ENCODE measurements at places on chromosomes 13 and 19.

DNA sequence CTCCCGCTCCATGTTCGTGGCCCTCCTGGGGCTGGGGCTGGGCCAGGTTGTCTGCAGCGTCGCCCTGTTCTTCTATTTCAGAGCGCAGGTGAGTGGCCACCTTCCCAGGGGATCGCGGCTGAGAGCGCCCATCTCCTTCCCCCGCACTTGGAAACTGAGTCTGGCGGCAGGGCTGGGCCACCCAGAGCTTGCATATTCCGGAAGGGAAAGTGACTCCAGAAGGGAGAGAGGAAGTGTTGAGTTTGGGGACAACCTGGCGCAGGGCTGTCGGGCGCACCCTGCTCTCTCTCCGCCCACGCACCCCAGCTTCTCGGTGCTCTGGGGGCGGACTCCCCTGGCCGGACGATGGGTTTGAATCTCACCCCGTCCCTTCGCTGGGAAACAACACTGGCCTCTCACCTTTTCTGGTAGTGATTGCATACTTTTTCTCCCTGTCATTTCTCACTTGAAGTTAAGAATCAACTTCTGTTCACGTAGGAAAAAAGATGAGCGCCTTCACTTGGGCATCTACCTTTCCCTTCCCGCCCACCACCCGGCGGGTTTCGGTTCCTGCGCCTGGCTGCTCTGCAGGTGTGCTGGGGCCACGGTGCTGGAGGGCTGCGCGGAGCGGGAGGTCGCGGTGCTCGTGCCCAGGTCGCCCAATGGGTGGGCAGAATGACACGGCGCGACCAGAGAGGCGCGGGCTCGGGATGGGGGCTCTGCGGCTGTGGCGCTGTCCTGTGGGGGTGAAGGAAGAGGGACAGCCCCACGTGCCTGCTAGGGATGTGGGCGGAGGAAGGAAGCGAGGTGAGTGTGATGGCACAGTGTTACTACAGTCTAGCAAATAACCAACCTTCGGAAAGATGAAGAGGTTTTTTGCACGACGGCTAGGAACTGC lies 721 bp downstream of the TNFSF11 start:
- no peak for DNase-seq

GRCh38 chr13:111322916-111323331 lies 2.5 kb downstream of the TEX29 start:
- peak; percentile 74 for DNase-seq

- DNase-seq, result no peak
Observed at GRCh38 chr13:27789495-27790303, 2.6 kb upstream of the GSX1 start.

DNA sequence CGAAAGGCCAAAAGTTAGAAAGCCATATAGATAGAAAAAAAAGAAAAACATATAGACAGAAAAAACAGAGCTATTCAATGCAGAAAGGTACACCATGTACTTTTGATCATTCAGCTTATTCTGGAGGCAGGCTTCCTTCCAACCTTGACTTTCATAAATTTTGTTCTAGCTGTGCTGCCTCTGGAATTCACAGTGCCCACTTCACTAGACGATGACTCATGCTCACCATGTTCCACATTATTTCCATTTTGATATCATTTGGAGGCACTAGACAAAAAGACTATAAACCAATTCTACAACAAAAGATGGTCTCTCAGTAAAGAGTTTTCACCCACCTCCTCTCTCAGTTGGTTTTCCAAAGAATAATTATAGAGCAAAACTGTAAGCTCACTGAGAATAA lies 229.0 kb upstream of the IPO5 start:
- DNase-seq, result no peak

- no peak for DNase-seq
Observed at GRCh38 chr19:18849838-18850400, 18.2 kb downstream of the UPF1 start.

- DNase-seq, result no peak
Observed at GRCh38 chr19:916645-917322, 349 bp upstream of the KISS1R start.

DNA sequence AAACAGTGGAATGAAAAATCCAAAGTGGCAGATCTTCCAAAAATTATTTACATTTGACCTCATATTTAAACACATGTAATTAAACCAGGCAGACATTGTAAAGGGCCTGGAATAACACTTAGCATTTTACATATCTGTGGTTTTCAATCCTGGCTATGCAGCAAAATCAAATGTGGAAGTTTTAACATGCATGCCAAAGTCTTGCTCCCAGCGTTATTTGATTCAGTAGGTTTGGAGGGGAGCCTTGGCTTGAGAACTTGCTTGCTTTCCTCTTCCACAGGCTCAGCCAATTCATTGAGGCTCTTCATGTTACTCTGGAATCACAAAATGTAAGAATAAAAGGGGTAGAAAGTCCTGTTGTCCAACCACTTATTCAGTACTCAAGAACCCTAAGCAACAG lies 42.5 kb upstream of the INTS6 start:
- DNase-seq, result no peak

DNA sequence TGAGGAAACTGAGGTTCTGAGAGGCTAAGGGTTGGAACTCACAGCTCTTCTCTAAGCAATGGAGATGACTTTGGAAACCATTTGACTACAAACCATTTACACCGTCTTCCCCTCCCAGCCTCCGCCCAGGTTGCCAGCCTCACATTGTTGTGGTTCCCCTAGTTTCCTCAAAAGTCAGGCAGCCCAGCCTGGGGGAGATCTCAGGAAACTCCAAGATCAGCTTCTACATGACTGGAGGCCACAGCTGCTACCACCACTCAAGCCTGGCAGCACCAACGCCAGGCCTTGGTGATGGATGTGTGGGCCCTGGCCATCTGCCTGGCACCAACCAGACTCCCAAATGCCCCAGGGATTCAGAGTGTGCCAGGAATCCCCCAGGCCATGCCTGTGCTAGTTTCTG lies 207.9 kb downstream of the TSHZ3 start:
- DNase-seq, result peak; percentile 51

DNA sequence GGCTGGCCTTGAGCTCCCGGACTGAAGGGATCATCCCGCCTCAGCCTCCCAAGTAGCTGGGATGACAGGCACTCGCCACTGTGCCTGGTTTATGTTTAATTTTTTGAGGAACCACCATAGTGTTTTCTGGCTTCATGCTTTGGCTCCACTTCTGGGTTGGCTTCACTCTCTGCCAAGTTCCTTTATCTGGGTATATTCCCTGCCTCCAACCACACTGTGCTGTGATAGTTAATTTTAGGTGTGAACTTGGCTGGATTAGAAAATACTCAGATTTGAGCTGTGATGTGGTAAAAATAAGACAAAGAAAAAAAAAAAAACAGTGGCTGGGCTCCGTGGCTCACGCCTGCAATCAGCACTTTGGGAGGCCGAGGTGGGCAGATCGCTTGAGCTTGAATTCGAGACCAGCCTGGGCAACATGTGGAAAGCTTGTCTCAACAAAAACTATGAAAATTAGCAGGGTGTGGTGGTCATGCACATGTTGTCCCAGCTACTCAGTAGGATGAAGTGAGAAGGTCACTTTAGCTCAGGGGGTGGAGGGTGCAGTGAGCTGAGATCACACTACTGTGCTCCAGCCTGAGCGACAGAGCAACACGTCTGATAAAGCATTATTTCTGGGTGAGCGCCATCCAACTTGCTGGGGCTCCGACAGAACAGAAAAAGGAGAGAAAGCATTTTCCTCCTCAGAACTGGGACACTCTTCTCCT lies 7.5 kb upstream of the ILF3 start:
- no peak for DNase-seq

- no peak for DNase-seq
Observed at GRCh38 chr19:30854661-30855060, 482.5 kb downstream of the ZNF536 start.

- DNase-seq, result no peak
Observed at GRCh38 chr13:109146393-109146792, 517.0 kb downstream of the MYO16 start.

GRCh38 chr13:46170687-46171086 lies 11.3 kb downstream of the LCP1 start:
- DNase-seq, result no peak

DNA sequence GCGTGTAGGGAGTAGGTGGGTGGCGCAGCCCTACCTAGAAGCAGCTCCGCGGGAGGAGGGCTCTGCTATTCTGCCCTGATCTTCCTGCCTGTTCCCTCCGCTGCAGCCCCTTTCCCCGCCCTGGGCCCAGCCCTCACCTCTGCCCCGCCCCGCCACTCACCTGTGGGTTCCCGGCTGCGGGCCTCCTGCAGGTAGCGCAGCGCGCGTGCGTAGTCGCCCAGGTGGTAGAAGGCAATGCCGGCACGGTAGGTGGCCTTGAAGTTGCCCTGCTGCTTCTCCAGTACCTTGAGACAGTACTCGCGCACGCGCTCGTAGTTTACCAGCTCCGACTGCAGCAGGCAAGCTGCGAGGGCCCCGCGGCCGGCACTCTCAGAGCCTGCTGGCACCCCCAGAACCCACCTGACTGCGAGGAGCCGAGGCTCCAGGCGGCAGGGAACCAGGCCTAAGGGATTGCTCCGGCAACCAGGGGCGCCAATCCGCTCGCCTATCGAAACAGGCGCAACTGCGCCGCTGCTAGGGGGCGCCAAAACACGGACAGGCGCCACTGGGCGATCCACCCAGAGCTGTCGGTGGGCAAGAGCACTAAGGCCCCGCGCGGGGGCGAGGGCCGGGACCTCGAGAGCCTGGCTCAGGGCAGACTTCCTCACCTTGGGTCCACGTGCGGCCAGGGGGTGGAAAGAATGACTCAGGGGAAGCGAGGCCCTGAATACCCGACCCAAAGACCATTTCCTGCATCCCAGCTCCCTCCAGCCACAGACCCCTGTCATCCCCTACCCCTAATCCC lies 965 bp downstream of the TTC9B start:
- DNase-seq, result no peak

- no peak for DNase-seq
Observed at GRCh38 chr13:106496072-106496997, 39.1 kb downstream of the EFNB2 start.

- DNase-seq, result peak; percentile 61
Observed at GRCh38 chr19:15422296-15423075, 3.7 kb upstream of the AKAP8L start.

- peak; percentile 75 for DNase-seq
Observed at GRCh38 chr13:110138010-110138699, 168.8 kb downstream of the COL4A1 start.

DNA sequence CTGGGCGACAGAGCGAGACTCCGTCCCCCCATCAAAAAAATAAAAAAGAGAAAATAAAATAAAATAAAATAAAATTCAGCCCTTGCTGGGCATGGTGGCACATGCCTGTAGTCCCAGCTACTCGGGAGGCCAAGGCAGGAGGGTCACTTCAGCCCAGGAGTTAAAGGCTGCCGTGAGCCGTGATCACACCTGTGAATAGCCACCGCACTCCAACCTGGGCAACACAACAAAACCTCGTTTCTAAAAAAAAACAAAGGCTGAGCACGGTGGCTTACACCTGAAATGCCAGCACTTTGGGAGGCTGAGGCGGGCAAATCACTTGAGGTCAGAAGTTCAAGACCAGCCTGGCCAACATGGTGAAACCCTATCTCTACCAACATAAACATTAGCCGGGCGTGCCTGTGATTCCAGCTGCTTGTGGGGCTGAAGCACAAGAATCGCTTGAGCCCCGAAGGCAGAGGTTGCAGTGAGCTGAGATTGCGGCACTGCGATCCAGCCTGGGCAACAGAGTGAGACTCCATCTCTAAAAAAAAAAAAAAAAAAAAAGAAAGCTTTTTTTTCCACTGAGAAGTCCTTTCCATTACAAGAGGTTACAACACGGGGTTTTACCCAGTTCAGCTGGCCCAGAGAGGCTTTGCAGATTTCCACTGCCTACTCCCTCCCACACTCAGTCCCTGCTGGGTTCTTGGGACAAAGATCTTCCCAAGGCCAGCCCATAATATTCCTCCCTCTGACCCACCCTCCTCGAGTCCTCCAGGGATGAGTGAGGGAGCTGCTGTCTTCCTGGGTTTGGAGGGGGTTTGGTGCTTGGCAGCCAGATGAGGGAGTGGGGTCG lies 6.4 kb downstream of the ANGPTL4 start:
- DNase-seq, result peak; percentile 74

GRCh38 chr13:75530549-75530961 lies 7.1 kb downstream of the COMMD6 start:
- no peak for DNase-seq

DNA sequence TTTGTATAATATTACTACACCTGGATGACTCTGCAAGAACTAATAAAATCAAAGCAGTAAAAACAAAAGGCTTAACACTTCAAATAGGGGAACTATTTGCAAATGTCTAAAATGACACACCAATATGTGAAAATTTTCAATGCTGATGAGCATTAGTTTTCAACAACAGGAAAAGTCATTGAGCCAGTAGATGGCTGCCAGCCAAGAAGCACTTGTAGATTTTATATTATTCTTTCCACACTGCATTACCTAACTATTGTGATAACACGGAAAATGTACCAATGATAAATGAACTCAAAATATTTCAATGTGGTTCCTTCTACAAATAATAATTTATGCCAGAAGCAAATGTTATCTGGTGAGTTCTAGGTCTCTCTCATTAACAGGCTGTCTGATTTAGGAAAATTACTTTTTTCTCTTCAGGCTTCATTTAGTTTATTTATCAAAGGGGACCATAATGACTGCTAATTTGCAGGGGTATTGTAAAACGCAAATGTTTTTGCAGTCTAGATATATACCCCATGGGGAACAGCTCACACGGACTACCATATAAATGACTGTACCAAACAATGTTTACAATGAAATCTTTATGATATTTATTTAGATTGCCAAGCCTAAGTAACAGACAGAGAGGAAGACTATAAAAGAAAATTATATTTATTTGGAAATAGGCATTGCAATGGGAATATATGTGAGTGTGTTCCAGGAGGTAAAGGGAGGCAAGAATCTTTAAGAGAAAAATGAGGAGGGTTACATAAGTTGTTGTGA lies 407.8 kb downstream of the LIG4 start:
- no peak for DNase-seq

GRCh38 chr13:33144358-33144784 lies 128.1 kb downstream of the KL start:
- DNase-seq, result no peak

GRCh38 chr19:46296722-46297461 lies at the start of gene HIF3A:
TSS of gene HIF3A (plus strand) at chr19:46297042. CDS start at chr19:46297077, 35 bp downstream.
- no peak for DNase-seq

DNA sequence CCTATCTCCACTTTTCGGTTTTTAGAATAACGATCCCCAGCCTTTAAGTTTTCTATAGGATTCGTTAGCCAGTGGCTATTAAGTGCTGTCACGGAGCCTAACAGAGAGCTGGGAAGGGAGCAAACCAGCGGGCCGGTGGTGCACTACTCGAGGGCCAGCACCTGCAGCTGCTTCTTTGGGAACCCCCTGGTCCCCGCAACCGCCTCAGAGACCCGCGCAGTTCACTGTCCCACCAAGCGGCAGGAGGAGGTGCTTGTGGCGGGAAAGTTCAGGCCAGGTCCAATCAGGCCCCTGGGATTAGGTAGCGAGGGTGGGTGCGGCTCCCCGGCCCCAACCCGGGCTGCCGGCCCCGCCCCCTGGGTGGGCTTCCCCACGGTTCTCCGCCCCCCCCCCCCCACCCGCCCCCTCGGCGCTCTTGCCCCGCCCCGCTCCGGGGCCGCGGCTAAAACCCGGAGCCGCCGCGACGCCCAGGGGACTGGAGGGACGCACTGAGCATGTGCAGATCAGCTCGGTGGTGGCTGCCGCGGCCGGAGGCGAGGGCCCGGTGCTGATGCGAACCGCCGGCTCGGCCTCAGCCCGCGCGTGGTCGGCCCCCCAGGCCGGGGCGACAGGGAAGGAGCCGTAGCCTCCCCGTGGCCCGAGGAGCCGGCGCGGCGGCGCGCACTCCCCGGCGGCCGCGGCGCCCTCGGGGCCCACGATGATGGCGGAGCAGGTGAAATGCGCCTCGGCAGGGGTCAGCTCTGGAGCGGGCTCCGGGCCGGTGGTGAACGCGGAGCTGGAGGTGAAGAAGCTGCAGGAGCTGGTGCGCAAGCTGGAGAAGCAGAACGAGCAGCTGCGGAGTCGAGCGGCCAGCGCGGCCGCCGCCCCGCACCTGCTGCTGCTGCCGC lies at the start of gene SLAIN1:
Gene SLAIN1, plus strand, starts transcription at position 471 of the 887 bp plus-strand sequence. Its CDS starts 227 bp downstream, at position 698.
- DNase-seq, result peak; percentile 68

- no peak for DNase-seq
Observed at GRCh38 chr13:113499936-113500335, 9.4 kb upstream of the DCUN1D2 start.

Data from SJCRH30 (cell line).